HTR-8/SVneo (cell line): ENCODE measurements at places on chromosomes 3 and 15.

DNA sequence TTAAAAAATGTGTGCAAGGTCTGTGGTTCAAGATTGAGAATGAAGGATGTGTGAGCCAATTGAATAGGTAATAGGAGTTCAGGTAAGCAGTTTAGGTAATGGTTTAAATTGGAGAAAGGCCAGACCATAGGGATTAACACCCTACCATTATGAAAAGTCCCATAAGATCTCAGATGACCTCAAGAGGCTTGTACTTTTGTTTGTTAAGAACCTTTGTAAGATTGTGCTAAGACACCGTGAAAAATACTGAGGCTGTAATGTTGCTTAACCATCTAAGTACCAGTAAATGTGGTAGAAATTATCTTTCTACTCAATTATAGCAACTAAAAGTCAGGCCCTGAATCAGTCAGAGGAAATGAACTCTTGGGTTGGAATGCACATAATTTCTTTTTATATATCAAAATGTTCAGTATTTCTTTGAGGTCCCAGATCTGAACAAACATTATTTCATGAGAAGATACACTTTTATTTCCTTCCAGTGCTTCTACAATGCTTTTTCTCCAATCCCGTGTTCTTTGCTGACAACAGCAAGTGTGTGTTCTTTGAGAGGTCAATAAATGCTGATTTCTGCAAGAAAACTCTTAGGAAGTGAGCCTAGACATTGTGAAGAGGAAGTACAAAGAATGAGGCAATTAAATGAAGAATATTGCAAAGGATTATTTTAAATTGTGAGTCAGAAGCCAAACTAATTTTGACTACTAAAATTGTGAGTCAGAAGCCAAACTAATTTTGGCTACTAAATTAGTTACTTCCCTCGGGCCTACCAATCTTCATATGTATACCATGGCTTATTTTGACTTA, 66.4 kb downstream of the TCF12 start:
- no peak for DNase-seq

- DNase-seq: no peak
Measured at GRCh38 chr15:35936284-35936683, 390.3 kb upstream of the DPH6 start.

DNA sequence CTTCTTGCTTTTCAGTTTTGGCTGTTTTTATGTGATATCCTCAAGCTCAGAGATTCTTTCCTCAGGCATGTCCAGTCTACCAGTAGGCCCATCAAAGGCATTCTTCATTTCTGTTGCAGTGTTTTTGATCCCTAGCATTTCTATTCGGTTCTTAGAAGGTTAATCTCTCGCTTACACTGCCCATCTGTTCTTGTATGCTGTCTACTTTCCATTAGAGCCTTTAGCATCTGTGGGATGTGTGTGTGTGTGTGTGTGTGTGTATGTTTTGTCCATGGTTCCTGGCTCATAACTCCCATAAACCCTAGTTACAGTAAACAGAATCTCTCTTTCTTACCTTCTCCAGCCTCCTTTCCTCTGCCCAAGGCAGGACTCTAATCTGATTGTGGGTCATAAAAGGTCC, 5.1 kb upstream of the SLC22A13 start:
- no peak for DNase-seq

DNA sequence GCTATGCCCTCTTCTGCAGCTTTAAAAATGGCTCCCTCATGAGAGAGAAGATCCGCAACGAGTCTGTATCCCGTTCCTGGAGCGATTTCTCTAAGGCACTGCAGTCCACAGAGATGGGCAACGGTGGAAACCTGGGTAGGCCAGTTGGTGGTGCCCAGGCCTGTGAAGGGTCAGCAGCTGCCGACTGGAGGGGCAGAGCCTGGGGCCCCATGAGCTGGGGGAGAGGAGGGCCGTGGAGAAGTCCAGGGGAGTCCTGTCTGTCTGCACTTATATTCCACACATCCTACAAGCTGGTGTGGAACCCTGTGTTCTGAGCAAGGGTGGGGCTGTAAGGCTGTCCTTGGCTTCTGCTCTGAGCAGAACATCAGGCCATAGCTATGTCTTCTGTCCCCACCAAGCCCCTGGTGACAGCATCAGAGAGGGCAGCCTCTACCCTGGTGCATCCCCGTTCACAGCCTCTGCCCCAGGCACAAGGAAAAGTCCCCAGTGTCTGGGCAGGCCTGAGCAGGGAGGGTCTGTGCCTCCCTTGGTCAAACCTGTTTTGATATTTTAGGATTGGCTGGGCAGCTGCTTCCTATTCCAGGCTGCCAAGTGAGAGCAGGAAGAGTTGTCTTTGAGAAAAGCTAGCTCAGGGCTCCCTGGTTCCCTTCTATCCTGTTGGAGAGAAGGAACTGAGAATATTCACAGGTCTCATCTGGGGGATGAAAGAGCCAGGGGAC, 29.7 kb downstream of the XYLB start:
- DNase-seq: no peak

- DNase-seq: no peak
Measured at GRCh38 chr15:92320012-92320699, 73.5 kb upstream of the ST8SIA2 start.

- DNase-seq: peak; percentile 37
Measured at GRCh38 chr3:184259878-184260723, 1.3 kb downstream of the CAMK2N2 start.

DNA sequence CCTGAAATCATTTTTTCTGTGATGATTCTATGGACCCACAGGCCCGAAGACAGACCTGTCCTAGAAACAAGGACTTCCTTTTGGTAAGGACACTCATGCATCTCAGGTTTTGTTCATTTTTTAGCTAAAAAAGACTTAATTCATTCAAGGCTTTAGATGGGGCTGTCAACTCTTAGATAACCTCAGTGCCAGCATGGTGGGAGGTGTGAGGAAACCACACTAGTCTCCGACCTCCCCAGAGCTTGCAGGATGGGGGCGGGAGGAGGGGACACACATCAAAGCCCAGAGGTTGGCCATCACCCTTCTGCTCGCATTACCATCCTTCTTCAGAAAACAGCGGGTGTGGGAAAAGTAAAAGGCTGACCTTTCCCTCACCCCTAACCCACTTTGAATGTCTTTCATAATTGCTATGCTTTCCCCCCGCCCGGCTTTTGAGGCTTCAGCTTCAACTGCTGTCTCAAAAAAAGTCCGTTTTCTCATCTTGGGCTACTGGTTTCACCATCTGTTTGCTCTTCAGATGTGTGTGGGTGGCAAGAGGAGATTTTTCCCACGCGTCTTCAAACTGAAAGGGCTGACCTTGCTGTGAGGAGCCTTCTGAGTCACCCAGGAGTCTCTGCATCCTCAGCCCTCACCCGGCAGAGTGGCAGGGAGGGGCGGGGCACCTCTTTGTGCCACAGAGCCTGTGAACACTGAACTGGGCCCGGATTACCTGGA, 27.6 kb upstream of the CXCR6 start:
- DNase-seq: peak; percentile 61

DNA sequence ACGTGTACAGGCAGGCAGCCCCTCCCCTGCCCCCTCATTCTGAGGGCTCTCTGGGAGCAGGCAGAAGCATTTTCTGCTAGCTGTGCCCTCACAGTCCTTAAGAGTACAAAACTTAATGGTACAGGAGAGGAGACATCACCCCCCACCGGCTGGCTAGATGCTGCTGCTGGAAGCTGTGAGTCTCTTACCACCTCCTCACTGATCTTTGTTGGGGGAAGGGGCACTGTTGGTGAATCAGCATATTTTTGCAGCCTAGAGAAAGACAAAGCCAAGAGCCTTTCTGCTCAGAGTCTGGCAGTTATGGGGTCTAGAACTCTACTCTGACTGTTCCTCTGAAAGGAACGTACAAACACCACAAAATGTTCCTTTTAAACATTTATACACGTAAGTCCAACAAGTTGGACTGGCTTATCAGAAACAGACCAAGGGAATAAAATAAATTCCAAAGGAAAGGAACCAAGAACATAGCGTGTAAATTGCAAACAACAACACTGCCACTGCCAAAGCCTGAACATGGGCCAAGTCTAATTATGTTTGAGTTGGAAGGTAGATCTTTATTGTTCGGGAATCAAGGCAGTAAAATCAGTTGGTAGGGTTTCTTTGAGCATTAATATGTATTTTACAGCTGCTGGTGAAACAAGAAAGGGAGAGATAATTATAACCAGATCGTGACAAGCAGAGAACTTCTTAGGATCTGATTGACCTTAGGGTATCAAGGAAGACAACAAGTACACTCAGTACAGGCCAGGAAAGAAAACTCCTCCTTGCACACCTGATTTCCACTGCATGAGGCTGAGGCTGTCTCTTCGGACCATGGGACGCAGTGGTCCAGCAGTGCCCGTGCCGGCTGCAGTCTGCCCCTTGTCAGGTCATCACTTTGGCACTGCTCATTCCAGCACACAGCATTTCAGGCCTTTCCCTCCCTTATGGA, 27.4 kb downstream of the CLK3 start:
- DNase-seq: no peak
